Esophagus muscularis mucosa (tissue), 4 donors: ENCODE measurements at places on chromosomes 4 and X. TPM values are rescaled to one million over a fixed set of nuclear protein-coding genes. Genes with fewer than 3 reads are reported as not detected.

The RAB33A gene
- not detected for total RNA-seq

The RHOXF1 gene
- not detected for total RNA-seq

The FREM3 gene
- total RNA-seq = not detected

The TSPAN6 gene
- total RNA-seq = 5.4 TPM

The SH2D1A gene
- 5.4 TPM for total RNA-seq

DNA sequence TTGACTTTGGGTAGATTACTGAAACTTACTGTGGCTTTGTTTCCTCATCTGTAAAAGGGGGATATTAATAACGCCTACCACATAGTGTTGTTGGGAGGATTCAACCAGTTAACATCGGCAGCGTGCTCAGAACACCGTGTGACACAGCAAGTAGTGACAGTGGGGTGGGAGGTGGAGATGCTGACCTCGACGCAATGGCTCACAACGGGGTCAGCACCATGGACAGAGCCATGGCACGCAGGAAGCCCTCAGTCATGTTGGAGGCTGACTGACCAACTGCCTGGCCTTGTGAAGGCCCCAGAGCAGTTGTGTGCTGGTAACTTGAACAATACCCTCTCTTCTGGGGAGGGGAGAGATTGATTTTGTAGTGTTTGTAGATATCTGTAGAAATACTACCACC, 93.2 kb downstream of the WFS1 start:
- DNase-seq = no peak
- H3K36me3 ChIP-seq = no peaks in the 10 kb centered on the region
- H3K27me3 ChIP-seq = no peaks in the 10 kb centered on the region
- H3K4me3 ChIP-seq = no peak overlapping the region
- H3K4me1 ChIP-seq = no peaks in the 10 kb centered on the region

DNA sequence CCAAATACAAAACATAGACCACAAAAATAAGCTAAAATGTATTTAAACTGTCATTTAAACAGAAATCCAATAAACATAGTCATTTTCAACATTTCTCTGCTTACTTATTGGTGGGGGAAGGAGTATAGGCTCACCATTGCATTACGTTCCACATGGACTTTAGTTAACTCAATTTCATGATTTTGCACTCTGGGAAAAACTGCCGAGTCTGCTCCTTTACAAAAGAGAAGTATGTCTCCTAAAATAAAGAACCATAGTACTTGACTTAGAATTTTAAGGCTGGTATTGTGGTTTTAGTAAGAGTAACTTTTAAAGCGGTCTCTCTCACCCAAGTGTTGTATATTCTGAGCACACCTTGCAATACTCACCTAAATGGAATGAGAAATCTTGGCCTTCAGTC, 75.1 kb upstream of the MCF2 start:
- no peak overlapping the region for H3K27ac ChIP-seq
- H3K27me3 ChIP-seq = no peaks in the 10 kb centered on the region
- DNase-seq = no peak
- peaks cover 3% of the 10 kb centered on the region for H3K36me3 ChIP-seq

GRCh38 chrX:153812220-153812619, 17.8 kb downstream of the SSR4 start:
- DNase-seq = no peak
- no peaks in the 10 kb centered on the region for H3K27me3 ChIP-seq
- no peak overlapping the region for H3K4me3 ChIP-seq
- H3K27ac ChIP-seq = no peak overlapping the region
- H3K4me1 ChIP-seq = no peaks in the 10 kb centered on the region
- H3K36me3 ChIP-seq = no peaks in the 10 kb centered on the region

- H3K27me3 ChIP-seq = no peaks in the 10 kb centered on the region
- H3K27ac ChIP-seq = no peak overlapping the region
- H3K36me3 ChIP-seq = no peaks in the 10 kb centered on the region
- H3K4me1 ChIP-seq = no peaks in the 10 kb centered on the region
Measured at GRCh38 chr4:88130544-88131305, 27.7 kb downstream of the ABCG2 start.

DNA sequence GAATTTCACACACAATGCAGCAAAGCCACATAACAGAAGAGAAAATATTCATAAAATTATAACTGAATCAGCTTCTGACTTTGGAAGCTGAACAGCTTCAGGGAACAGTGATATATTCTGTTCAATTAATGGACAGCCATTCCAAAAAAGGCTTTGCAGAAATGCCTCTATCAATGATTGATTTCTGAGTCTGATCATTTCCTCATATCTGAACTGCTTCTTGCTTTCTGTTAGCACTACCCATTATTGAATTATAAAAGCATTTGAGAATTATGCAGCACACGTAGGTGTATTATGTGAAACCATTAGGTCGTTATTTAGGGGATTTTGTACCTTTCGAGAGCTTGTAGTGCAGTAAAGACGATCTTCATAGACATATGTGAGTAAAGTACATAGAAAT, 159.6 kb downstream of the STIM2 start:
- H3K4me1 ChIP-seq = no peaks in the 10 kb centered on the region
- no peak for DNase-seq
- H3K27ac ChIP-seq = no peak overlapping the region

DNA sequence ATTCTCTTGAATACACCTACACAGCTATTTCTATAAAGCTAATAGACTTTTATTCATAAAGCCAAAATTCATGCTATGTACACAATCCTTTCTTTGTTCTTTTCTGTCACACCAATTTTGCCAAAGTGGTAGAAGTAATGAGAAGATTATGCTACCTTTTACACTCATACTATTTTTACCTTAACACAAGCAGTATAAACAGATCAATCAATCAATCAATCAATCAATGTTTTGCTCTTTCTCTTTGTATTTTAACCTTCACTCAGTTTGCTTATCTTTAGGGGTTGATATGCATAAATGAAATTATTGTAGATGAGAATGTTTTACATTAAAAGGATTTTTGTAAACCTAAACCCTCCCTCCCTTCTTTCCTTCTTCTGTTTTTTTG, 878.6 kb downstream of the RAPGEF2 start:
- H3K27ac ChIP-seq = no peak overlapping the region
- DNase-seq = no peak
- H3K36me3 ChIP-seq = no peaks in the 10 kb centered on the region
- no peaks in the 10 kb centered on the region for H3K4me1 ChIP-seq

DNA sequence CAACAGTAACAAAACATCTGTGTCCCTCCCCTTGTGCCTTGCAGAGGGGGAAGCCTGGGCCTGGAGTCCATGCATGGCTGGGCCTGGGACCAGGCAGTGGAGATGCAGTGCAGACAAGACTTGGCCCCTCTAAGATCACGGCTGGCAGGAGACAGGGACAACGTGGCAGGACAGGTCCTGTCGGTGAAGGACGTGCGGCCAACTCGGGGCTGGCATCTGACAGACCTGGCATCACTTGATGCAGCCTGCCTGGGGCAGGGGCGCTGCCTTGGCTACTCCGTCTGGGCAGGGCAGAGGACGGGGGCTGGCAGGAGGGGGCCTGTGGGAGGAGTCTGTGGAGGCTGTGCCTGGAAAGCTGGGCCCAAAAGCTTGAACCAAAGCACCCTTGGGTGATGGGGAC, 112.1 kb downstream of the CPZ start:
- peaks cover 11% of the 10 kb centered on the region for H3K4me1 ChIP-seq
- H3K36me3 ChIP-seq = no peaks in the 10 kb centered on the region
- no peaks in the 10 kb centered on the region for H3K27me3 ChIP-seq
- no peak for DNase-seq
- no peak overlapping the region for H3K4me3 ChIP-seq

- H3K36me3 ChIP-seq = no peaks in the 10 kb centered on the region
- DNase-seq = no peak
- H3K27ac ChIP-seq = no peak overlapping the region
- H3K27me3 ChIP-seq = no peaks in the 10 kb centered on the region
Measured at GRCh38 chr4:21347142-21347541, 601.4 kb downstream of the KCNIP4 start.

DNA sequence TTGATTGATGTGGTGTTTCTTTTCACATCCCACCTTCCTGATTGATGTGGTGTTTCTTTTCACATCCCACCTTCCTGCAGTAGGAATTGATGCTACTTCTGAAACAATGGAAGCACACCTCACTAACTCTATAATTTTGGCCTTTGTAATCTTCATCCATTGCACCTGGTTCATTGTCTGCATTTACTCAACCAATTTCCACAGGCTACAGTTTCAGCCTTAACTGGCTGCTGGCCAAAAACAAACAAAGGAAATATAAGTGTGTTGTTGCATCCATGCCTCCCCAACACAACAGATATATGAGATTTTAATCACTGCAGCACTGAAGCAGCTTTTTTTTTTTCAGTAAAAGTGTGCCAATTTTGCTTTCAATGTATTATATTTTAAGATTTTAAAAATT, 867.6 kb upstream of the PCDH7 start:
- H3K36me3 ChIP-seq = no peaks in the 10 kb centered on the region
- no peak overlapping the region for H3K4me3 ChIP-seq
- no peak for DNase-seq
- H3K27me3 ChIP-seq = no peaks in the 10 kb centered on the region

- H3K27ac ChIP-seq = no peak within 1 kb of the TSS
- no peak within 1 kb of the TSS for H3K4me3 ChIP-seq
Measured at GRCh38 chrX:71578253-71579135, at the start of gene GCNA. GCNA (plus strand) TSS chrX:71578437; CDS start chrX:71580822, 2,385 bp downstream.

GRCh38 chr4:104429150-104429741, 65.4 kb downstream of the CXXC4 start:
- no peaks in the 10 kb centered on the region for H3K27me3 ChIP-seq
- H3K27ac ChIP-seq = no peak overlapping the region
- peaks cover 12% of the 10 kb centered on the region for H3K4me1 ChIP-seq

GRCh38 chr4:75819121-75819520, 83.1 kb downstream of the PPEF2 start:
- no peak for DNase-seq
- no peaks in the 10 kb centered on the region for H3K27me3 ChIP-seq
- H3K4me3 ChIP-seq = no peak overlapping the region
- no peak overlapping the region for H3K27ac ChIP-seq
- no peaks in the 10 kb centered on the region for H3K4me1 ChIP-seq

GRCh38 chr4:185534511-185534865, 819 bp downstream of the PDLIM3 start:
- H3K27me3 ChIP-seq = no peaks in the 10 kb centered on the region
- no peaks in the 10 kb centered on the region for H3K36me3 ChIP-seq
- peak overlapping the region; percentile 97 for H3K27ac ChIP-seq
- peak overlapping the region; percentile 84 for H3K4me3 ChIP-seq
- DNase-seq = no peak
- H3K4me1 ChIP-seq = peaks cover 48% of the 10 kb centered on the region

DNA sequence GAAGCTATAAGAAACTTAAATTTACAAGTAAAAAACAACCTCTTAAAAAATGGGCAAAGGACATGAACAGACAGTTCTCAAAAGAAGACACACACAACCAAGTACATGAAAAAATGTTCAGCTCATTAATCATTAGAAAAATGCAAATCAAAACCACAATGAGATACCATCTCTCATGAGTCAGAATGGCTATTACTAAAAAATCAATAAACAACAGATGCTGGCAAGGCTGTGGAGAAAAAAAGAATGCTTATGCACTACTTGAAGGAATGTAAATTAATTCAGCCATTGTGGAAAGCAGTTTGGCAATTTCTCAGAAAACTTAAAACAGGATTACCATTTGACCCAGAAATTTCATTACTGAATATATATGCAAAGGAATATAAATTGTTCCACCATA, 666.3 kb upstream of the GRIA3 start:
- H3K36me3 ChIP-seq = no peaks in the 10 kb centered on the region
- H3K4me1 ChIP-seq = no peaks in the 10 kb centered on the region
- no peak overlapping the region for H3K27ac ChIP-seq
- H3K27me3 ChIP-seq = no peaks in the 10 kb centered on the region

GRCh38 chr4:67929426-67929825, 33.9 kb downstream of the TMPRSS11A start:
- DNase-seq = no peak
- no peak overlapping the region for H3K4me3 ChIP-seq
- H3K36me3 ChIP-seq = no peaks in the 10 kb centered on the region
